ENCODE measurements at places on chromosomes 6 and 20.

GRCh38 chr6:147909640-147910039, 401.1 kb downstream of the SAMD5 start:
- DNase-seq, result no peak

- DNase-seq, result no peak
Observed at GRCh38 chr20:22226849-22227700, 357.3 kb downstream of the FOXA2 start.

DNA sequence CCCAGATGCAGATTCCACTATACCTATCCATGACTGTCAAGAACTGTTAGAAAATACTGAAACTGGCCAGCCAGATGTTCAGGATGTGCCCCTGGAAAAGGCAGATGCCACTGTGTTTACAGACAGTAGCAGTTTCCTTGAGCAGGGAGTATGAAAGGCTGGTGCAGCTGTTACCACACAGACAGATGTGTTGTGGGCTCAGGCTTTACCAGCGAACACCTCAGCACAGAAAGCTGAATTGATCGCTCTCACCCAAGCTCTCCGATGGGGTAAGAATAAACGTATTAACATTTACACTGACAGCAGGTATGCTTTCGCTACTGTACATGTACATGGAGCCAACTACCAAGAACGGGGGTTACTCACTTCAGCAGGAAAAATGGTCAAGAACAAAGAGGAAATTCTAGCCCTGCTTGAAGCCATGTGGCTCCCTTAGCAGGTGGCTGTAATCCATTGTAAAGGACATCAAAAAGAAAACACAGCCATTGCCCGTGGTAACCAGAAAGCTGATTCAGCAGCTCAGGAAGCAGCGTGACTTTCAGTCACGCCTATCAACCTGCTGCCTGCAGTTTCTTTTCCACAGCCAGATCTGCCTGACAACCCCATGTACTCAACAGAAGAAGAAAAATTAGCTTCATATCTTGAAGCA, 459.7 kb upstream of the HTR1E start:
- DNase-seq, result no peak

GRCh38 chr20:25237610-25238318, 10.1 kb upstream of the PYGB start:
- DNase-seq, result no peak

GRCh38 chr6:7721649-7722048, 4.2 kb upstream of the BMP6 start:
- DNase-seq, result no peak

- peak; percentile 86 for DNase-seq
Observed at GRCh38 chr6:2931970-2932748, 29.1 kb upstream of the SERPINB9 start.

DNA sequence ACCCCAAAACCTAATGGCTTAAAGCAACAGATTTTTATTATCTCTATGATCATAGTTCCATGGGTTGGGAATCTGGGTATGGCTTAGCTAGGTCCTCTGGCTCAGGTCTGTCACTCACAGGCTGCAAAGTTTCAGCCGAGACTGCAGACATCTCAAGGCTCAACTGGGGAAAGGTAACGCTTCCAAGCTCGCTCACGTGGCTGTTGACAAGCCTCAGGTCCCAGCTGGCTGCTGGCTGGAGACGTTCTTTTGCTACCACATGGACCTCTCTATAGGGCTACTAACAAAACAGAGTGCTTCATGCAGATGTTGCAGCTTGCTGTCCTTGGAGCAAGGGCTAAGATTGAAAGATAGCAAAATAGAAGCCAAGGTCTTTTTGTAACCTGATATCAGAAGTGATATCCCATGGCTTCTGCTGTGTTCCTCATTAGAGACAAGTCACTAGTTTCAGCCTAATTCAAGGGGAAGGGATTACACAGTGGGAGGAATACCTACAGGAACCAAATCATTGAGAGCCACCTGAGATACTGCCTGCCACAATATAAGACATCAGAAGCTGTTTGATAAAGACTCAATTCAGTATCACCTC, 6.6 kb downstream of the HTR1E start:
- no peak for DNase-seq

DNA sequence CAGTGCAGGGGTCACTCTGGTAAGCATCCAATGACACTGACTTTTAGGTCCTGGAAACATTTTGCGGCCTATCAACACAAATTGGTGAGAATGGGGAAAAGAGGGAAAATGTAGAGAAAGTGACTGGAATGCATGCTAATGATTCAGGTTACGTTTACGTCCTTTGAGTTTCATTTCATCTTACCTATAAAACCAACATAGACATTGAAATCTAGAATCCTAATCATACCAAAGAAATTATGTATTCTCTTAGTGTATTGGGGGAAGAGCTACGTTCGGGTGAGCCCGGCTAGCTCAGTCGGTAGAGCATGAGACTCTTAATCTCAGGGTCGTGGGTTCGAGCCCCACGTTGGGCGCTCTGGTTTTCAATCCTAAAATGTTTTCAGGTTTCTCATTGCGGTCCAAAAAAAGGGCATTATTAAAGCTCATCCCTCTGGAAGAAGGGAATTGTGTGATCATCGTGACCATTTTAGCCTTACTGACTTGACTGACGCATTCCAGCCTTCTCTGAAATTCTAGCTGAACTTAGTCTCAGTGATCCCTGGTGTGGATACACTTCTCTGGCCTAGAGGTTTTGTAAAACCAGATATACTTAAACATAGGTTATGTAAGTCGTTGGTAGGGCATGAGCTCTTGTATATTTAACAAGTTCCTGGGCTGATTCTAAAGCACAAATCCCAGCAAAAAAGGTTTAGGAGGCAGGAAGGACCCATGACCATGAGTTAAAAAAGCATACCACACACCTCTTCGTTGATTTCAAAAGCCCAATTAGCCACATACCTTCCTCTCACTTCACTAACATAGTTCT, 18.3 kb downstream of the HMGN4 start:
- DNase-seq, result no peak

DNA sequence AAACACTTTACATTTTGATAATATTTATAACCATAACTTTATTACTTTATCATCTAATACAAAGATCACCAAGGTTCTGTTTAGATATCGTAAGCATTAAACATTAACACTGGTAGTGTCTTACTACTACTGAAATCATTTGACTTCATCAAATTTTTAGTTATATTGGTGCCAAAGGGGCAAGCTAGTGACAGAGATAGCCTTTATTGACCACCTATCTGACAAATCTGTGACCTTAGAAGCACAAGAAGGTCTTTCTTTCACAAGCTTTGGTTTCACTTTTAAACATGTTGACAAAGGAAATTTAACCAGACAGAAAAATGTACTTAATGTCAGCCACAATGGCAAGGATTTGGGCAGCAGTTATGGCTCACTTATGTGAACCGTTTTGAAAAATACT, 50.7 kb upstream of the ENPP4 start:
- no peak for DNase-seq

DNA sequence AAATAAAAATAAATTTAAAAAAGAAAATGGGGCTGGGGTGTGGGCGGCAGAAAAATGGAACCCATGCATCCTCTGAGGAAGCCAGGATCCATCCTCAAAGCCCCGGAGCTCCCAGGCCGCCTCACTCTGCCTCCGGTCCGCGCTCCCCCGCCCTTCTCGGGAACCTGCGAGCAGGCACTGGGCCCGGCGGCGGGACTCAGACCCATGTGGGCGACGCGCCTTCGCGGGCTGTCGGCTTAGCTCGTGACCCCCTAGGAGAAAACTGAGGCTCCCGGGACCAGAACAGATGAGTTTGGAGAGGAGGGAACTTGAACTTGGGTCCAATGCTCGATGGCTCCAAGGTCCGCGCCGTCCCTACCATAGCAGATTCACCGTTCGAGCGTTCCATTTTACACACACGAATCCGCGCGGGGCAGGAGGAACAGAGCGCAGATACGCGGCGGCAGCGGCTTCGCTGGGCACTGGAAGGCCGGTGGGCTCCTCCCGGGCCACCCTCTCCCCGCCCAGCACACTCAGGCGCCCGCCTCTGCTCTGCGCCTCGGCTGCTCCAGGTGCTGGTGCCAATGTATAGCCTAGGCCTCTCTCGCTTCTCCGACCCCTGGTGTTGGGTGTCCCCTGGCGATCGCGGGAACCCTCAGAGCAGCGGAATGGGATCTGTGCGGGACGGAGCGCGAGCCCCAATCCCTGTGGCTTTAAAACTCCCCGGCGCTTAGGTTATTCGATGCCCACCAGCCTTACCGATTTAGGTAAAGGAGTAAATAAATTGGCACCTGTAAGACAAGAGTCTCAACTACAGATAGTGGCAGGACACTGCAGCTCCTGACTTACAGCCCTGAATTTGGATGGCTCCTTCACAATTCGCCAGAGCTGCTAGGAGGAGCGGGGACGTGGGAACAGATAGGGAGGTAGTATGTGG, 39.2 kb downstream of the DPPA5 start:
- no peak for DNase-seq

GRCh38 chr6:137233911-137234863, 15.0 kb upstream of the IFNGR1 start:
- no peak for DNase-seq

DNA sequence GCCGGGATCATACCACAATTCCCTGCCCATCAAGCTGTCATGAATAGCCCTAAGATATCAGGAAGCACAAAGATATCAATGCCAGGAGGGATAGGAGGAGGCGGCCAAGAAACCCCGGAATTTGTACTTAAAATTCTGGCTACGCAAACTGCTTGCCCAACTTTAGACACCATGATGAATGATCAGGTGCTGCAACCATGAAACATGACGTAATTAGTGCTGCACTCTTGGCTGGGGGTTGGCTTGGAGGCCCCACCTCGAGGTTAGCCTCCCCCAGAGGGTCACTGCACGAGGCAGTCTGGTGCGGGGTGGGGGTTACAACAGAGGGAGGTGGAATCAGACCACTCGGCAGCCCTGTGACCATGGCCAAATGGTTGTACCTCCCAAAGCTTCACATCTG, 8.9 kb downstream of the SIRPA start:
- DNase-seq, result no peak

Data from CD4-positive, alpha-beta T cell (primary cell).